ENCODE measurements at places on chromosomes 6 and 20.

DNA sequence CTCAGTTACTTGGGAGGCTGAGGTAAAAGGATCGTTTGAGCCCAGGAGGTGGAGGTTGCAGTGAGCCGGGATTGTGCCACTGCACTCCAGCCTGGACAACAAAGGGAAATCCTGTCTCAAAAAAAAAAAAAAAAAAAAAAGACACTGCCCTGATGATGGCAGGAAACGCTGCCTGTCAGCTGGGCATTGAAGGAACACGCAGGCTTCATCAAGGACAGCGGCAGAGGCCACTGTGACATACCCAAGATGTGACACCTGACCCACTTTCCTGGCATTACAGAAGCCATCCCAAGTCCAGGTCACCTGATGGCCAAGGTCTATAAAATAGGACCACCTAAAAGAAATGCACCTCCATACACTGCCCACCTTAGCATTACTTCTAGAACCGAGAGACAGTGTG is 75.9 kb downstream of the RIPOR3 start:
- no peak for DNase-seq

- DNase-seq = peak; percentile 53
These were observed 5.4 kb upstream of the TUBB2A start for GRCh38 chr6:3162565-3163247.

DNA sequence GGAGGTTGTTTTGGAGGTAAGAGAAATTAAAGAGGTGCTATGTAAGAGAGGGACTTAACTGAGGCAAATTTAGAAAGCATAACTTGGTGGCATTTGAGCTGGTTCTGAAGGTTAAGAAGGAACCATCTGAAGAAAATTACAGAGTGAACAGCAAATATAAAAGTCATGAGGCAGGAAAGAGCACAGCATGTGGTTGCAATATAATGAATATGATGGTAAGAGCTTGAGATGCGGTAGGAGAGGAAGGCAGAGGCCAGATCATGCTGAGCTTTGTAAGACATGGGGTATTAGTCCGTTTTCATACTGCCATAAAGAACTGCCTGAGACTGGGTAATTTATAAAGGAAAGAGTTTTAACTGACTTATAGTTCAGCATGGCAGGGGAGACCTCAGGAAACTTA is 279.1 kb downstream of the UTRN start:
- DNase-seq = no peak

DNA sequence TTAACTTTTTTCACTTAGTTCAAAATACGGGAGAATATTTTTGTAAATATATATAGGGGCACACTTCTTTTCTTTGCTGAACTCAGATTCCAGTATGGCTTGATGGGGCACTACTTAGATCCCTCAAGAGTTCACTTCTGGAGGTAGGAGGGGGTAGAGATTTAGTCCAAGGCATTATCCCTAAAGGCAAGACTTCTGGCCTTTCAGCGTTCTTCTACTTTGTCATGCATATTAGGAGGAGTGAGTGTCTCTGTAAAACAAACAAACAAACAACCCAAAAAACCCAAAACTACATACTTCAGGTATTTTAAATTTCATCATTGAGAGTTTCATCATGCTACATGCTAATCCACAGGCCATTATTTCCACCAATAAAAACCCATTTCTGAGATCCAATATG is 32.0 kb downstream of the SMPDL3A start:
- no peak for DNase-seq

GRCh38 chr6:168219804-168220203 is 99.8 kb downstream of the DACT2 start:
- DNase-seq = no peak

GRCh38 chr6:112842330-112842685 is 495.2 kb downstream of the RFPL4B start:
- DNase-seq = no peak

- DNase-seq = no peak
These were observed 99.1 kb upstream of the KCNQ5 start for GRCh38 chr6:72522735-72523141.

DNA sequence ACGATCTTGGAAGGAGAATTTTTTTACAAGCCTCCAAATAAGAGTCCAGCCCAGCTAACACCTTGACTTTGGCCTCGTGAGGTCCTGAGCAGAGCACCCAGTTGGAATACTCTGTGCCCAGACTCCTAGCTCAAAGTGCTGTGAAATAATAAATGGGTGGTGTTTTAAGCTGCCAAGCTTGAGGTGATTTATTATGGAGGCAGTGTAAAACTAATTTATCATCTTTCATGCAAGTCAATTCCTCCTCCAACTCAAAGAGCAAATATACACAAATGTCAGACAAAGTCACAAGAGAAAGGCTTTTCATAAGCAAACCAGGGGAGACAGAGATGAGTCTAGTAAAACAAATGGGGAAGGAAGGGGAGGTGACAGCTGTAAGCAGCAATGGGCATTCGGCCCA is 12.7 kb downstream of the ABT1 start:
- no peak for DNase-seq

- DNase-seq = no peak
These were observed 42.2 kb downstream of the GFOD1 start for GRCh38 chr6:13445005-13445743.

DNA sequence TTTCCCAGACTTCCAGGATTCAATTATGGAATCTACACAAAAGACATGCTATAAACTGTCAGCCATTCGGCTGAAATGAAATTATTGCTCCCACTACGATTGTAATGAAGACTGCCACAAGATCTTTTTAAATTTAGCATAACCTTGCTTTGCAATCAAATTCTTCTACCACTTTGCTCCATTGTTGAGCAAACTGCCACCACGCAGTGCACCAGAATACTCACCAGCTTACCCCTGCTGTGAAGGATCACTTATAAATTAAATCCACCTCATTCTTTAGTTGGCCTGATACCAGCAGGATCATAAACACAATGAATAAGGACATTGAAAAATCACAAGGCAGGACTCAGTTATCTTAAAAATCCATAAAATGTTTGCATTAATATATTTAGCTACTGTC is 151.8 kb upstream of the PRND start:
- DNase-seq = no peak

GRCh38 chr6:73325656-73326055 is 28.4 kb downstream of the DPPA5 start:
- DNase-seq = no peak

DNA sequence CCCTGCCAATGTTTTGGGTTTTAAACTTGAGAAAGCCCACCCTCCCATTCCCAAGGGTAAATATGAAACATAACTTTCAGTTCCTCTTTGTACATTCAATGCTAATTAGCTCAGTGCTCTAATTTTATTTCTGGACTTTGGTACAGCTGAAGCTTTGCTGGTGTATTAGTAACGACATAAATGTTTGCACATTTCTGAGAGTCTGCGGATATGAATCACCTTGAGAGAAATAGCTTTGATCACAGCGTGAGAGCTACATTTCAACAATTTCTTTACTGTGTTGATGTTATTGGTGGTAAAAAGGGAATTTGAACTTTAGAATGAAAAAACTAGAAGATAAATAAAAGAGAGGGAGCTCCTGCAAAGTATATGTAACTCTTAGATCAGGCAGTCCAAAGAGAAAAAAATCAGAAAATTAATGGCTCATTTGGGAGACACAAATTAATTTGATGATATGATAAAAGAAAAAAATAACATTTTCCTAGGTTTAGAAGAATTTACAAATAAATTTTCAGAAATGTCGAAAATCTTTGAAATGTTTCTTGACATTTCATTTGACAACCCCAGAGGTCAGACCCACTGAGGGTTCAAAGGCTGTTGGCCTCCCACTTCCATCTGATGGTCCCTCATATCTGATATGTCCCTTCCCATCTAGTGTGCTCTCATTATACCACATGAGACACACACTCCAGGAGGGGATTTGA is 38.5 kb upstream of the CAP2 start:
- DNase-seq = no peak

- no peak for DNase-seq
These were observed 324.1 kb upstream of the SYNCRIP start for GRCh38 chr6:85966828-85967227.

- no peak for DNase-seq
These were observed 51.6 kb upstream of the GRIK2 start for GRCh38 chr6:101341926-101342325.

- no peak for DNase-seq
These were observed 494.1 kb upstream of the ARID1B start for GRCh38 chr6:156283091-156283490.

DNA sequence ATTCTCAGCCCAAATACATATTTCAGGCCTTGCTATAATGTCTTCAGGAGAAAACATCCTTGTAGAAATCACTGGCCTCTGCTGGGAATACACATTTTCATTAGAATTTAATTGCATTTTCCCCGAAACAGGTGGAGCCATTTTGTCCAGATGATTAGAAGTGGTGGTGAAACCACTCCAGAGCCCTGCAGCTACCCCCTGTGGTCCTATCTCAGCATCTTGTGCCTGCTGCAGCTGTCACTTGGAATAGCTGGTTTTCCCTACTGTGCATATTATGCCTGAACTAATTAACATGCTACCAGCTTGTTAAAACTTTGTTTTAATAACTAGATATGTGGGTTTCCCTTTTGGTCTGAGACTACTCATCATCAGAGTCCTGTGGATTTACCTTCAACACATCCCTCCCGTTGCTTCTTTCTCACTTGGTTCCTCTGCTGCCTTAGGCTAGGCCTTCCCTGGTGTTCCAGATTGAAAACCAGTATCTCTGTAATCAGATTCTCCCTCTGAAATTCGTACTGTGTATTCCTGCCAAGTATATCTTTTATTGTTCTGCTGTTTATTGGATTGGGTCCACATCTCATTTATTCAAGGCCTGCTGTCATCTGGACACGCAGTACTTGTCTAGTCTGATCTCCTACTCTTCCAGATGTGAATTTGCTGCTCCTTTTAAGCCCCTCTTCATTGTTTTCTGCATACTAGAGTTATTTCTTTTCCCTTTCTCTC is 15.2 kb downstream of the DNAH8 start:
- DNase-seq = no peak

DNA sequence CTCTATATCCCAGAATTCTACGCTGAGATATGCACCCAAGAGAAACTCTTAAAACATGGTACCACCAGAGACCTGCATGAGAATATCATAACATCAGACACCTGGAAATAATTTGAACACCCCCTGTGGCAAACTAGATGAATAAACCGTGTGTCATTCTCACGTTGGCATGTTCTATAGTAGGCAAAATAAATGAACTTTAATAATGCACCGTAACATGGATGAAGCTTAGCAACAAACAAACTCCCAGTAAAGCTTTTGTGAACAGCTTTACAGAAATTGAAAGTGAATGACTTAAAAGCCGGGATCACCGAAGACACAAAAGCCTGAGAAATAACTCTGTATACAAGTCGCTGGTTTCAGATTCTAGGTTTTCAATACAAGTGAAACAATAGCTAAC is 1166.8 kb upstream of the CITED2 start:
- no peak for DNase-seq

GRCh38 chr6:134090591-134090990 is 38.2 kb upstream of the SLC2A12 start:
- DNase-seq = no peak

DNA sequence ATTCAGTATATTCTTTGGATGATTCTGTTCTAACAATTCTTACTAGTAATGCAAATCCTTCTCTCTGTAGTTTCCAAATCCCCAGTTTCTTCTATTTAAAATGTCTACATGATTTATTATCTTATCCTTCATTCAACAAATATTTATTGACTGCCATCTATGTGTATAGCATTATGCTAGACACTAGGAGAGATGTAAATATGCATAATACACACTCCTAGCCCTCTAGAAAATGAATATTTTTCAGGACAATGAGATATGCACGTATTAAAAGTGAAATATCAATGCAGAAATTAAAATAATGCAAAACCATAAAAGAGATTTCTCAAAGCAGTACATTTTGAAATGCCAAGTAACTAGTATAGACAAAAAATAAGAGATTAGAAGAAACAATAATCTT is 293.5 kb upstream of the CNR1 start:
- DNase-seq = no peak

- DNase-seq = no peak
These were observed 52.0 kb downstream of the PRDM1 start for GRCh38 chr6:106138151-106138550.

DNA sequence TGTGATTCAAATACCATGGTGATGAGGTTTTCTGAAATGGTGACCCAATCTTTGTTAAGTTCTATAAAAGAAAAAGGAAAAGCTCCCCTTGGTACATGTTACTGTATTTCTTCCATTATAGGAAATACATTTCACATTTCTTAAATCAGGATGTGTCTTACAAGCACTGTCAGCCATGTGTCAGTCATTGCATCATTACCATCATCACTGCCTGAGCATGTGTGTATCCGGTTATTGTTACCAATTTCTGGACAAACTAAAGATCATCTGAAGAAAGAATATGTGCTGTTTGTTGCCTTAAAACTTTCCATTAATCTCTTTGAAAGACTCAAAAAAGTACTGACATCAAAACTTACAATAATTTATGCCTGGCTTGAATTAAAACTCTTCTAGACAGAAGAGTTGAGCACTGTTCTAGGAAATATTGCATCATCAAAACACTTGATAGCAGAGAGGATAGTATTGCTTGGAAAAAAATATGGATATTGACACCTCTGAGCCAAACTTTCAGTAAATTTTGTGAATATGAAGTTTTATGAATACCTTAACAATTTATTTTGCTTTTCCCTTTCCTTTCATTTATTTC is 7.1 kb upstream of the TSPYL1 start:
- DNase-seq = no peak

GRCh38 chr6:129966125-129966524 is 52.3 kb upstream of the L3MBTL3 start:
- DNase-seq = no peak

DNA sequence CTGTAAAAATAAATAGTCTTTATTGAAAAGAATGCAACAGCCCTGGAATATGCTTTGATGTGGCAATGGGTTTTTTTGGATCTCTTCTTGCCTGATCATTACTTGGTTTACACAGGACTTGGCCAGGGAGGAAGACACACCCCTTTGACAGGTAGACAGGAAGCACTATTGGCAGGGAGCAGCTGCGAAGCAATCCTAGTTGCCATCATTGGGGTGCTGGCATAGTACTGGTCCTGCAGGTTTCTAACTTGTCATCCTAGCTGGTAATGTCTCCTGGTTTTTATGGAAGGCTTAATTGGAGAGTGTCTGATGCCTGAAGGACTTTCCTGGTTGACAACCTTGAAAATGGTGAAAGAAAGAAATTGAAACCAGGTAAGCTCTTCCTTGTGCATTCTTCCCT is 71.2 kb upstream of the CCN6 start:
- no peak for DNase-seq

GRCh38 chr6:15230827-15231226 is 15.0 kb upstream of the JARID2 start:
- no peak for DNase-seq

GRCh38 chr6:130773860-130774259 is 53.3 kb upstream of the SMLR1 start:
- DNase-seq = no peak
